Cardiac muscle cell (in vitro differentiated cells and primary cell): ENCODE measurements at places on chromosomes 16 and 17.

GRCh38 chr17:71677439-71677838, 443.4 kb upstream of the SOX9 start:
- no peak for DNase-seq

DNA sequence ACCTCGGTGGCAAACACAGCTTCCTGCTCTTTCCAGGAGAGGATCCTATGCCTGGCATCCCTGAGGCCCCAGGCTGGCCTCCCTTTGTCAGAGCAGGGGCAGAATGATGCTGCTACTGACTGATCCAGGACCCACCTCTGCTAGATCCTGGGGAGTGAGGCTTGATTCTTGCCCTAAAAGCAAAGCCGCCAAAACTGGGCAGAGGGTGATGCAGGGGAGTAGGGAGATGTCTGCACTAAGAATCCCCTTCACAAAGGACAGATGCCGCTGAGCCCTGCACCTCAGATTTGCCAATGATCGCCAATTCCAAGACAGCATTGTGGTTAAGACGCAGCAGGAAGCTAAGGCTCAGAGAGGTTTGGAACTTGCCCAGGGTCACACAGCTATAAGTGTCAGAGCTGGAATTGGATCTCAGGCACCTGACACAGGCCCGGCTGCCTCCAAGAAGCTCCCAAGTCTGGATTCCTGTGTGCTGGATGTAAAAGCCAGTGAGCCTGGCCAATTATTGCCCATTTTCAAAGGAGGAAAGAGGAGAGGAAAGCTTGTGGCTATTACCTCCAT, 60.7 kb upstream of the TNRC6C start:
- no peak for DNase-seq

DNA sequence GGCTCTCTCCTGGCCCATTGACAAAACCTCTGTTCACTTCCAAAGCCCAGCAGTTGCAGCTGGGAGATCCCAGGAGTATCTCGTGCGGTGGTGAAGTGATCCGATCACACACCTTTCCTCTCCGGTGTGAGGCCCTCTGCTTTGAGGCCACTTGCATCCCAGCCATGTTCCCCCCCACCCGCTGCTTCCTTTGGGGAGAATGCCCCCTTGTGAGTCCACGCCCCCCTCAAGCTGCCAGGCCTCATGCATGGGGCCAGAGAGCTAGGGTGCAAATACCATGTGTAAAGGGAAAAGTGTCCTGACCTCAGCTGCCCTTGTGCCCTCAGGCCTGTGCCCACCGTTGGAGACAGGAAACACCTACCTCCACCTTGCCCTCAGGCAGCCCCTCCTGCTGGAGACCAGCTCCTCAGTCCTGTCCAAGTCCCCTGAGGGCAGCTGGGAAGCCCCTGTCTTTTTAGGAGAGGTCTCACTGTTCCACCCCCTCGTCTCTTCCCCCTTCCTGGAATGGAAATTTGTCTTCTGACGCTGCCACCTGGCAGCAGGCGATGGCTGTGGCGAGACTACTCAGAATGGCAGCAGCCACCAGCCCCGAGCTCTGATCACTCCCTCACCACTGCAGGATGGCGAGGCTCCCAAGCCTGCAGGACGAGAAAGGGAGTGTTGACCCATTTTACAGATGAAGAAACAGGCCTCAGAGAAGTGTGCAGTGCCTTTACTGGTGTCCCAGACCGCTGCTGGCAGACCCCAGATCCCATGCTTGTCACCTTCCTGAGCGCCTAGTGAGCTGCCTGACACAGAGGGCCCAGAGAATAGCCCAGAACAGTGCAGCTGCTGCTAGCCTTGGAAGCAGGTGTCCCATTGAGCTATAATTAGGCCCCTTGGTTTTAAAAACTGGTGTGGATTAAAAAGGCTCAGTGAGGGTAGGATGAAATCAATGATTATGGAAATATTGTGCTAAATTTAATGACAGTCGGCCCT, 120.6 kb upstream of the CACNG5 start:
- no peak for DNase-seq

DNA sequence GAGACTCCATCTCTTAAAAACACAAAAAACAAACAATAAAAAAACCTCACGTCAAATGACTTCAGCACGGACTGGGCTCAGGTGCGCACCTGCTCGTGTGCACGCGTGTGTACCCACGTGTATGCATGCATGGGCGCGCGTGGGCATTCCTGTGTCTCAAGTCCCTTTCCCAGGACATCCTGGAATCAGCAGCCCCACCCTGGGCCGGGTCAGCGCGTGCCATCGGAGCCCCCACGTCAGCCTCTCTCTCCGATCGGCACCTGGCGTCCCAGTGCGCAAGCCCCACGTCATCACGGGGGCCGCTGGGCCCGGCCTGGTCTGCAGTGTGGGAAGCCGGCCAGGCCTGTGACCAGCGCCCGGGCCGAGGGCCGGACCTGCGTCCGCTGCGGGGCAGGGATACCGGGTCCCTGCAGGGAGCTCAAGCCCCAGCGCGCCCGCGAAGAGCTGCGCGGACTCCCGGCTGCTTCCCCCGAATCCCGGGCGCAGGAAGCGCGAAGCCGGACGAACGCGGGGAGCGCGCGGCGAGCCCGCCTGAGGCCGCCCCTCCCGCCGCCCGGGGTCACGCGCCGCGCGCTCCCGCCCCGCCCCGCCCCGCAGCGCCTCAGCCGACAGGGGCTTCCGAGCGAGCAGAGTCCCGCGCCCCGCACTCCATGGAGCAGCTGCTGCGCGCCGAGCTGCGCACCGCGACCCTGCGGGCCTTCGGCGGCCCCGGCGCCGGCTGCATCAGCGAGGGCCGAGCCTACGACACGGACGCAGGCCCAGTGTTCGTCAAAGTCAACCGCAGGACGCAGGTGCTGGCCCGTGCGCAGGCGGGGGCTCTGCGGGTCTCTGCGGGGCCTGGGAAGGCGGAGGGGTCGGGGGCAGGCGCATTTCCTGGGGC, at the start of gene FN3K:
TSS of gene FN3K (plus strand) at position 629 of the 880 bp plus-strand sequence. CDS start at position 651, 22 bp downstream.
- DNase-seq: peak; percentile 79

DNA sequence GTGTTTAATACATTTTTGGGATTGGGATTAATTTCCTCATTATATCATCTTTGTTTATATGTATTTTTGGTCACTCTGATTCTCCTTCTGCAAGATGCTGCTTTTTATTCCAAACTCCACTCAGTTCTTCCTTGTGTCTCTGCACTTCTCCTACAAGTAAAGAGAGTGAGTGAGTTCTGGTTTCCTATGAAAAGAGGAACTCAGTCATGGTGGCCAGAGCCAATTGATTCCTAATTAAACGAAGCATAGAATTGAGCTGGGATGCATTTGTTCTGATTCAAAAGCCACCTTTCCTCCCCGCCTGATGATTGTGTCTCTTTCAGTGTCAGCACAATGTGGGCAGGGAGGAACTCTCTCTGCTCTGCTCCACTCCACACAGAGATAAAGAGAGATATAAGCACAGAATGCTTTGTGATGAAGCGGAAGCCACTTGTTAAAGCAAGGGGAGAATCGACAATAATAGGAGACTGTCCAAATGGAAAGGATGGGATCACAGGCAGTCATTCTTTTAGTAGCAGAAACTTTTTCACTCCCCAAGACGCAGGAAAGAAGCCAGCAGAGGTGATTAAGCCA, 121.3 kb upstream of the GOT2 start:
- no peak for DNase-seq

GRCh38 chr16:69867784-69868560, 83.2 kb upstream of the CLEC18A start:
- no peak for DNase-seq

DNA sequence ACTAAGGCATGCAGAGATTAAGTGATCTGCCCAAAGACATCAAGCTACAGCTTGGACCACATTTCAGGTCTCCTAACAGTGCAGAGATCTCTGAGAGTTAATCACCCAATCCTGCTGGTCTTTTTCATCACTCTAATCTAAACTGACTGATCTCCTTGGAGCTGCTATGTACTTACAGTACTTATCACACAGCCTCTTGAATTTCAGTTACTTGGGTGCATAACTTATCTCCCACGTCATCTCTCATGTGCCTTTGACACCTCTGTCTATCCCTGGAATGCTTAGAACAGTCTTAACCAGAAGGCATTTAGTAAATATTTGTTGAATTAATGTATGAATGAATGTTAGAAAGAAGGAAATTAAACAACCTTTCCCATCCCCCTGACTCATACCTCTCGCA, 139.0 kb downstream of the SNX11 start:
- DNase-seq: no peak

DNA sequence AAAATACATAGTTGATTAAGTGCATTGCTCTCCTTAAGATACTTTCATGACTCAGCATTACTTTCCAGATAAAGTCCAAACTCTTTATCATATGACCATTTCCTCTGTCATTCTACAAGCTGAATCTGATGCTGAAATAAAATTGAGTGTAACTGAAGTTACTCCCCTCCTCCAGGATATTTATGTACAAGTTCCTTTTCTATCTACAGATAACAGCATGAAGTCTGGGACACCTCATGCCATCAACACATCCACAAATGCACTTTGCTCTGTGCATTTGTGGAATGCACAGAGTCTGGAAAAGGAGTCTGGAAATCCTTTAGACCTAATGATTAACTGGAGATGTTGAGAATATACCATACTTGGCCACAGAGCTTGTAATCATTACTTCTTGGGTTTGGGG, 60.5 kb downstream of the ACSM2B start:
- DNase-seq: peak; percentile 1

- DNase-seq: no peak
Measured at GRCh38 chr16:51357839-51358238, 206.8 kb upstream of the SALL1 start.

- no peak for DNase-seq
Measured at GRCh38 chr17:8153031-8153451, 837 bp upstream of the PER1 start.

DNA sequence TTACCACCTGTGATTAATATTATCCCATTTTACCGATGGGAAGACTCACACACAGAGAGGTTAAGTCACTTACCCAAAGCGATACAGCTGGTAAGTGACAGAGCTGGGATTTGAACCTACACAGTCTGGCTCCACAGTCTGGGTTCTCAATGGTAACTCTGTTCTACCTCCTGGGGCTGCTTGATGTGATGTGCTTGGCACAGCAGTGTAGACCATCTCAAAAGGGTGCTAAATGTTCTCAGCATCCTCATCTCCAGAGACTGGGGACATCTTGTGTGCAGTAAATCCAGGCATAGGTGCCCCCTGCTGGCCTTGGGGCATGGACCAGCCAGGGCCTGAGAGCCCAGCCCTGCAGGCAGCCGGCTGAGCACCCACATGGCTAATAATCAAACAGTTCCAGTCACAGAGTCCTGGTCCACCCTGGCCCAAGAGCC, 15.4 kb upstream of the KATNB1 start:
- peak; percentile 77 for DNase-seq

GRCh38 chr17:74805591-74805991, 29.4 kb upstream of the NAT9 start:
- peak; percentile 45 for DNase-seq

- DNase-seq: peak; percentile 17
Measured at GRCh38 chr16:50644729-50645128, 36.4 kb downstream of the SNX20 start.

GRCh38 chr17:69492410-69493071, 78.0 kb downstream of the MAP2K6 start:
- peak; percentile 26 for DNase-seq

DNA sequence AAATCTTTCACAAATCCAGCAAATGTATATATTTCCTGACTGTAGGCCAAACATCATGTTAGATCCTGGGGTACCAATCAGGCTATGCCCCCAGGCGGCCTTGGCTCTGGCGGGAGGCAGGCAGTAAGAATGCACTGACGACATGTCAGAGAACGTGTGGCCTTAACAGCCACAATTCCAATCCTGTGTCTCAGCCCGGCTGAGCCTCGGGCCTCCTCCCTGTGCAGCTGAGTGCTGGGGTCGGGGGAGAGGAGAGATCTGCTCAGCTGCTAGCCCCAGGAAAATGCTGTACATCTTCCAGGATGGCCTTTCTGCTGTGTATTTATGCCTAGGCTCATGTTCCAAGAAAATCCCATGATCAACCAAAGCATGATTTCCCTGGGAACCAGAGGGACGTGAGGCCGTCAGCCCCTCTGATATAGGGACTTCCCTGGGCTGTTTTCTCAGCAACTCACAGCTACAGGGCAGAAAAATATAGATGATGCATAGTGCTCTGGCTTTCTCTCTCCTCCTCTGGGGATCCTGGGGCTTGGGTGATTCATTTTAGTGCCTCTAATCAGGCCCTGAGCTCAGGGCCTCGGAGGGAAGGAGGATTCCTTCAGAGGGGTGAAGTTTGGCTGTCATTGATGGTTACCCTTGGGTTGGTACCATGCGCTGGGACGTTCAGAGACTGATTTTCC, 604.0 kb downstream of the HS3ST4 start:
- no peak for DNase-seq
